ENCODE measurements at places on chromosomes 4 and X.
A peak's percentile ranks its signal among the peaks of the same experiment; 100 is the strongest.

GRCh38 chr4:182280436-182281111 lies 37.4 kb downstream of the TENM3 start:
- no peak for DNase-seq

GRCh38 chr4:187128976-187129375 lies 405.3 kb upstream of the FAT1 start:
- no peak for DNase-seq

- no peak for DNase-seq
Observed at GRCh38 chr4:70671091-70671490, 4.8 kb upstream of the JCHAIN start.

DNA sequence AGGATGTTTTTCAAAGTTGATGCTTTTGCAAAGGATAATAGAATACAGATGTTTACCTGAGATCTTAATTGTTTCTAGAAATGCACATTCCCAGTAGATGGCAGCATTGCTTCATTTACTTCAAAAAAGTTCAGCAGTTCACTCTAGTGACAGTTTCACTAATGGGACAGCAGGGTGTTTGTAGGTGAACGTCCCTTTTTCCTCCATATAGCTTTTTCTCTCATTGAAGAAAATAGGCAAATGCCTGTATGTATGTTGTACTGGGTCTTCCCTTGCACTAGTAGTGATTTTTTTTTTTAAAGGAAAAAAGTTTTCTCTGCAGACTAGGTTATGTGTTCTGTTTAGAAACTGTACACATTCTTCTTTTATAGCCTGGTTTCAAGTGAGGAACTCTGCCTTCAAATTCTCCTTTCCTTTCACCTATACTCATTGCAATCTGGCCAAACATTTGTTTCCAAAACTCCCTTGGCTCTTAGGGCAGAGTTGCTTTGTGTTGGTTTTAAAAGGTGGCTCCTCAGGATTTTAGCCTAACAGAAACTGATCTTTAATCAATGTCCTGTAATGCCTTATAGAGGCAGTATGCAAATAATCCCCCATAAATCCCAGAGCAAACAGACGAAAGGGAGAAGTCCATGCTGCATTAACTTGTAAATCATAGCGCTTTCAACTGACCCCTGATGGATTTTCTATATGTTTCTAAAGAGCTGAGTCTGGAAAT lies 86.3 kb downstream of the EGF start:
- DNase-seq: no peak

DNA sequence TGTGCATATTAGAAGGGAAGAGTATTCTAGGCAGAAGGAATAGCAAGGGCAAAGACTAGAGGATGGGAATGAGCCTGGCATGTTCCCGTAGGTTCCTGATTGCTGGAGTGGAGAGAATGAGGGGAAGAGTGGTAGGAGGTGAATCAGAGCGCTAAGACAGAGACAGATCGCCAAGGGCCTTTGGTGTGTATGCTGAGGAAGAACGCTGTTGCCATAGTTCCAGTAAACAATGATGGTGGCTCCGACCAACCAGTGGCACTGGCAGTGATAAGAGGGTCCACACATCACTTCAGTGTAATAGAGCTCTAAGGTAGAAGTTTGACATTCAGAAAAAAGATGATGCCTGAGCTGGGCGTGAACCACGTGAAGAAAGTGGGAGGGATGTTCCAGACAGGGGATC lies 966 bp downstream of the TBC1D25 start:
- no peak for DNase-seq

GRCh38 chr4:133839326-133839725 lies 362.3 kb downstream of the PABPC4L start:
- DNase-seq: no peak

DNA sequence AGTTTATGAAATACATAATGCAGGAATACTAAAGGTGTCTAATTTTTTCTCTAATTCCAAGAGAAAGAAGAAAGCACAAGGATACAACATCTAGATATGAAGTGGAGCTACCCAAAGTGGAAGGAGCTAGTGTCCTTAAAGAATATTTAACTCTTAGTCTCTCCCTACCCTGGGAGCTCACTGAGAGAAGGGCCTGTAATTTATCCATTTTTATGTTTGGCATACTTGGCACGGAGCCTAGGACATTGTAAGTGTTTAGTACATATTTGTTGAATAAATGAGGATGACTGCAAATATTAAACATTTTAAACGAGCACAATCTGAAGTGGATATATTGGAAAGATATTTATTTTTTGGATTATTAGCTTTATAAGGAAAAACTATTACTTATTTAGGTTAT lies 674.8 kb downstream of the IQCM start:
- DNase-seq: no peak

GRCh38 chr4:152748619-152749018 lies 30.9 kb downstream of the TIGD4 start:
- no peak for DNase-seq

DNA sequence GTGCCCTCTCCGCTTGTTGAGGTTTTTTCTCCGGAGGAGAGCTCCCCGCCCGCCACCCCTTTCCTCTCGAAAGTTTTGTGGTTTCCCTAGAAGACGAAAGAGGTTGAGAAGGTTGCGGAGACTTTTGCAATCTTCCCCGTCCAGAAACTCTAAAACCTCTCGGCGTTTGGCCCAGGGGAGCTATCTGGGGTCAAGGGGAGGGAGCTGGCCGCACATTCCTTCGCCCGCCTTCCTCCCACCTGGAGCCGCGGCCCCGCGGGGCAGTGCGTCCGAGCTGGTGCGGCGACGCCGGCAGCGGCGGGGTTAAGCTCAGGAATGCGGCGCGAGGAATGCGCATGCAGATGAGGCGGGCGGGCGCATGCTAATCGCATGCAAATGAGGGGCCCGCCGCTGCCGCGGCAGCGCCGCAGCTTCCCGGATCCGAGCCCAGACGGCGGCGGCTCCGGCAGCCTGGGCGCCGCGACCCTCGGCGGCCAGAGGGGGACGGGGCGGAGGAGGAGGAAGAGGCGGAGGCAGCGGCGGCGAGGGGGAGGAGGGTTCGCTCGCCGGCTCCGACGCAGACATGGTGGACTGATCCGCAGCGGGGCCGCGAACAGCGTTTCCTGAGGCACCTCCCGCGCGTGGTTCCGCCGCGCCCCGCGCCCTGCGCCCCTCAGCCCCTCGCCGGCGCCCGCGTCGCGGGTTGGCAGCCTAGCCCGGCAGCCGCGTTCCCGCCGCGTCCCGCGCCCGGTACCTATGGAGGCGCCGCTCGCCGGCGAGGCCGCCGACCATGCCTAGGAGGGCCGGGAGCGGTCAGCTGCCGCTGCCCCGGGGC lies at the start of gene WWC2:
WWC2 (plus strand) TSS at position 535 of the 814 bp plus-strand sequence; CDS start at position 770, 235 bp downstream.
- peak; percentile 35 for DNase-seq

Data from stimulated activated CD8-positive, alpha-beta memory T cell treated with anti-CD3 and anti-CD28 coated beads, Interleukin-15, amount 100 ng/mL, for 48 hours (primary cell).